T-helper 1 cell (primary cell): ENCODE measurements at places on chromosomes 6 and 20.
A peak's percentile ranks its signal among the peaks of the same experiment; 100 is the strongest.

- no peak for DNase-seq
Observed at GRCh38 chr20:56299362-56299761, 50.8 kb downstream of the MC3R start.

- no peak for DNase-seq
Observed at GRCh38 chr6:52317211-52317610, 32.7 kb upstream of the MCM3 start.

GRCh38 chr6:96783307-96783706, 54.0 kb downstream of the GPR63 start:
- DNase-seq, result no peak

DNA sequence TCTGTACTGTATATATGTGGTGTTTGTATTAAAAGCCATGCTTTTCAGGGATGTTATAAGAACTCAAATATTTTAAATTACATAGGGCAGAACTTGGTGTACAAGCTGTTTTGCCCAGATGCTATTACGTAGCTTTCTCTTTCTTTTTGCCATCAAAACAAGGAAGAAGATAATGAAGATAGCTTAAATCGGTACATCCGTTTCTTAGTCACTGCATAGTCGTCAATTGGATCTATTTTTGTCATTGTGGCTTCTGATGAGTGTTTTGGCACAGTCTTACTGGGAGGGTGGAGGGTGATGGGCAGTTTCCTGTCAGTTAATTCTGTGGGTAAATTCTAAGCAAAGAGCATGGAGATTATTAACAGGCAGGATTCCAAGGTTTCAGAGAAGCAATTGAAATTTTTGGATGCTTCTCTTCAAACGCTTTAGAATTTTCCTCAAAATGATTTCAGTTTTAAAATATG, 649.1 kb upstream of the GJE1 start:
- peak; percentile 15 for DNase-seq

DNA sequence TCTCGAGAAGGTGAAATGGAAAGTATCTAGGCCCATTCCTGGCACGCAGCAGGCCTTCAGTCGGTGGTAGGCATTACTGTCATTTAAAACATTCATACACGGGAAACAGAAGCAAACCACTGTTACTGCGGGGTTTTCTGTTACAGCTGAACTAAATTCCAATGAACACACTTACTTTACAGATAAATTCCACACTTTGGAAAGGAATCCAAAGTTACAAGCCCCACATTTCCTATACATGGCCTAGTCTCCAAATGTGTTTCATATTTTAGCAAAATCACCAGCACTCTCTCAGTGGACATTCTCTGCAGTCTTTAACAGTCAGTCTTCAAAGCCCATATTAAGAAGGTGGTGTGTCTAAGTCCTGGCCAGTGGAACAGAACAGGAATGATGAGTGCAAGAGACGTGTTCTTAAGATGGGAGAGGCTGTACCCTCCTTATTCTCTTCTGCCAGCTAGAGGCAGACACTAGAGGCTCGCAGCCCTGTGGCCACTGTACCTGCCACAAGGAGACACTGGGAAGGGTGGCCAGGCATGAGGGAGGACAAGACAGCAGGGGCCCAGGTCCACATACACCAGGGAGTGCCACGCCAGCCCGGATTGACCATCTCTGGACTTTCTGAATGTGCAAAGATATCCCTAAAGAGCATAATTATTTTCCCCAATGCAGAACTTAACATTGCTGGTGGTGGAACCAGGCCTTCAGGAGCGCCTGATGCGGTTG, 76.4 kb downstream of the CDC5L start:
- DNase-seq, result no peak

- no peak for DNase-seq
Observed at GRCh38 chr20:43102394-43102793, 87.3 kb downstream of the PTPRT start.
